ENCODE measurements at places on chromosomes 16 and 17. TPM values are rescaled to one million over a fixed set of nuclear protein-coding genes. Genes with fewer than 3 reads are reported as not detected.

The HIC1 gene
- 122 TPM for total RNA-seq

The RHBDL1 gene
- 0.37 TPM for total RNA-seq

- DNase-seq: no peak
Measured at GRCh38 chr17:46738544-46738943, 79.9 kb downstream of the WNT3 start.

- no peak for DNase-seq
Measured at GRCh38 chr16:12742741-12743140, 60.9 kb downstream of the CPPED1 start.

DNA sequence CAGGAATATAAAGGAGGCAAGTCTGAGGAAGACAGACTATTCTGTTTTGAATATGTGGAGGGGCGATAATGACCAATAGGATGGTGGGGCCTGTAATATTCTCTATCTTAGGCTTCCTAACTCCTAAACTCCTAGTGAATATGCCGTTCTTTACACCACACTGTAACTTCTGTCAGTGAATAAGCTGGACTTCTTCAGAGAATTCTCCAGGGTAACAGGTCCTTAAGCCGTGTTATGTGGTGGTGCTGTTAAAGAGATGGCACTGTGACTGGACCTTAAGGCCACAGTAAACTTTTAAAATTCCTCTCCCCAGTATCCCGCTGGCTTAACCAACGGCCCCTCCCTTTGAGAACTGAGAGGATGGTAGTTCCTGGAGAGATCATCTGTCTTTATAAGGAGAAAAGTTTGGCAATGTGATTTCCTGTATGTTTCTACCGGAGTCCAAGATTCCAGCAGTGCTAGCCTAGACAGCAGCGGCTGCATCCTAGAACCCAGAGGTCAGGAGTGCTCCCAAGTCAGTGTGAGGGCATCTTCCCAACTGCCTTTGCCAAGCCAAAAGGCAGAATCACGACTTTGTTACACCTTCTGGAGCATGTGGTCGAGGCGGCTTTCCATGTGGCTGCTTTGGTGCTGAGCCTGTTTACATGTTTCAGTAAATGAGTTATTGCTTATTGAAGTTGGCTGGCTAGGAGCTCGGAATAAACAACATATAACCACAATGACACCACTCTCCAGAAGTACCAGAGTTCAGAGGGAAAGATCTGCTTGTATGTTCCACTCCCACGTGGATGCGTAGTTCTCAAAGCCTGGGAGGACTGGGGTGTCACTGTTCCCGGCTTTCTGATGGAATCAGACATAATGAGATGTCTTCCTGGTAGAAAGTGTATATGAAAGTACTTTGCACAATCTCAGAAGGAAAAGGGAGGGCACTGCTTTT is 41.0 kb downstream of the TUBD1 start:
- no peak for DNase-seq

- DNase-seq: no peak
Measured at GRCh38 chr17:67750067-67750466, 32.3 kb downstream of the NOL11 start.

Measured in activated CD8-positive, alpha-beta memory T cell treated with anti-CD3 and anti-CD28 coated beads, Interleukin-2, amount 10 ng/mL, durations not matched to agents 7 days and 5 days (primary cell).